ENCODE measurements at places on chromosomes 2 and 18.

GRCh38 chr2:174281736-174282135, 33.4 kb upstream of the OLA1 start:
- no peak for DNase-seq

DNA sequence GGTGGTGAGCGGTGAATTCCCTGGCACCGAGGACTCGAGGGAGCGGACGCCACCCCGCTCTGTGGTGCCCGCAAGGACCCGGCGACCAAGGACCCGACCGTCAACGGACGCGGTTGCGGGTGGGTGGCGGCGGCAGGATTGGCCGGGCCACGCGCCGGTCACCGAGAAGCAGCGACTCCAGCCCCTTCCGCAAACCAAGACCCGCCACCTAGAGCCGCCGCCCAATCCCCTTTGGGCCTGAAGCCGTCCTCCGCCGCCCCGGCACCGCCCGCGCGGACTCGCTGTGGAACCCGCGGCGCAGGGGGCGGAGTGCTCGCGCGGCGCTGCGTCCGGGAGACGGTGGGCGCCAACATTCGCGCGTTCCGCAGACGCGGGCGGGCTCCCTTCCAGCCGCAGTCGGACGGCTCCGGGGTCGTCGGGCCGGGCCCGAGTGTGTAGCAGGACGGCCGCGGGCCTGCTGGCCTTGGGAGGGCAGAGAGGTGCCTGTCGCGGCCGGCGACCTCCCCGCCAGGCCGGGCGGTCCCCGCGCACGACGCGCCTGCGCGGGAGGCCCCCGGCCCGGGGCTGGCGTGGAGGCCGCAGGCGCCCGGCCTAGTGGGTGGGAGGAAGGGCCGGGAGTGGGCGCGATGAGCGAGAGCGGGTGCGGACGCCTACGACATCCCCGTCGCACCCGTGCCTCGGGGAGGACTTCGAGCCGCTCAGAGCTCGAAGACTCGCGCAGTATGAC, at the start of the genes FAM228B and PFN4:
FAM228B (plus strand) TSS at position 275 of the 727 bp plus-strand sequence. CDS start 893 bp downstream, outside the sequence.
PFN4 (minus strand) TSS at position 140 of the 727 bp plus-strand sequence. CDS start 799 bp downstream, outside the sequence.
- DNase-seq: no peak

- DNase-seq: no peak
These were observed 130.7 kb downstream of the MREG start for GRCh38 chr2:215882689-215883088.

DNA sequence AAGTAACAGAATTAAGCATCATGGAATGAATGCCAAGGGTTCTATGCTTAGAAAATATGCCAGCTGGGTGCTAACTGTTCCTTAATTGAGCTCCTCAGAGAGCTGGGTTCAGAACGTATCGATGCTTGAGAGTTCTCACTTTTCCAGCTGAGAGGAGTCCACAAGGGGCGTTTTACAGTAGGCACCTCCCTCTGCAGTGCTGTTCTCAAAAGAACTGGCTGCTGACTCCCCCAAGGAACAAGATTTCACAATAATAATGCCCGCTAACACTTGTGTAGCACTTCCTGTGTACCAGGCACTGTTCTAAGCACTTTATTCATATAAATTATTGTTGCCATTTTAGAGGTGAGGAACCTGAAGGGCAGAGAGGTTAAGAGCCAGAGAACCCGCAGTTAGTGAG, 18.1 kb upstream of the TMEM237 start:
- no peak for DNase-seq

GRCh38 chr2:69835666-69836065, 6.2 kb downstream of the GMCL1 start:
- DNase-seq: no peak

DNA sequence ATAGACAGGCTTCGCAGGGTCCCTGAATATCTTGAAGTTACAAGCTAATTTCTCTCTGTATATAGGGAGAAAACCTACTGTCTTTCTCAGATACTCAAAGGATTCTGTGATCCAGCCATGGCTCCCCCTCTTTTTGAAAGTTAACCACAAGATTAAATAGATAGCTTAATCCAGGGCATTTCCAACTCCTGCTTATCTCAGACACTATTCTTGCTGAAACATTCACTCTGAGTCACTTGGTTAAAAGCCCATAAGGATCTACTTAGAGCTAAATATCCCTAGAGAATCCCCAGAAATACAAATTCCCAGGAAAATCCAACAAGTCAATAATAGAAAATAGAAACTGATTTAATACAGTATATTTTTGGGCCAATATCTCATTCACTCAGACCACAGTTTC, 179.1 kb upstream of the LYPD1 start:
- DNase-seq: no peak

GRCh38 chr18:32669549-32670165, 103.2 kb downstream of the KLHL14 start:
- no peak for DNase-seq

Data from stimulated activated CD4-positive, alpha-beta T cell treated with anti-CD3 and anti-CD28 coated beads, Interleukin-1b, Interleukin-23, amount 100 ng/mL, for 1 hour (primary cell).